ENCODE measurements at places on chromosomes 16 and 17.
A peak's percentile ranks its signal among the peaks of the same experiment; 100 is the strongest.

DNA sequence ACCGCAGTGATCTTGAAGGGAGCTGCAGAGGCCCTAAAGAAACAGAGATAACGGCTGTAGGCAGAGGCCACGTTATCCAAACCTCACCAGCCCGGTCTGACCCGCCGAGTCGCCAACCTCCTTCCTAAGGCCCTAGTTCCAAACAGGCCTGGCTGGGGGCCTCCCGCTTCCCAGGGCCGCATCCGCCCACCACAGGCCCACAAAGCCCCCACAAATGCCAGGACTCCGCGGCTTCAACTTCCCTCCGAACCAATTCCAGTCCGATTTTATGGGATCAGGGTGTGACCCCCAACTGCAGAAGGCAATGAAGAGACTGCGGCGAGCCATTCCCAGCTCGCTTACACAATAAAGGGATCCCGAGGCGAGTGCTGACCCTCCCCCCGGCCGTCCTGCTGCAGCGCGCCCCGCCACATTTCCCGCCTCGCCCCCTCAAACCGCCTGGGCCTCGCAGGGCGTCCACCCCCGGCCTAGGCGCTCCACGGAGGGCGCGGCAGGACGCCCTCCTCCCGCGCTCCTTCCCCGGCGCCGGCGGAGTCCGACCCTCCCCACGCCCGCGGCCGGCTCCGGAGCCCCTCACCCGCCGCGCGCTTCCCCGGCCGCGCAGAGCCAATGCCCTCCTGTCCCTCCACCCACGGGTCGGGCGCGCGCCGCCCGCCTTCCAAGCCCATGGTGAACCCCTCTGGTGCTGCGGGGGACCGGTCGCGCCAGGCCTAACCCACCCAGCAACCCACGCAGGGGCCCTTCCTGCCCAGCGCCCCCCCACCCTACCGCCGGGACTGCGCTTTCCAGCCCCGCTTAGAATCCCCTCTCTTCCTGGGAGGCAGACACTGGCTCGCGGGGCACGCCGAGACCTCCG, 926 bp downstream of the MYH10 start:
- no peak for DNase-seq

- no peak for DNase-seq
Observed at GRCh38 chr17:70369391-70369790, 200.1 kb downstream of the KCNJ2 start.

GRCh38 chr17:80108036-80108971, 6.9 kb downstream of the GAA start:
- no peak for DNase-seq

GRCh38 chr17:8649157-8650118, 18.9 kb upstream of the MYH10 start:
- DNase-seq, result no peak

DNA sequence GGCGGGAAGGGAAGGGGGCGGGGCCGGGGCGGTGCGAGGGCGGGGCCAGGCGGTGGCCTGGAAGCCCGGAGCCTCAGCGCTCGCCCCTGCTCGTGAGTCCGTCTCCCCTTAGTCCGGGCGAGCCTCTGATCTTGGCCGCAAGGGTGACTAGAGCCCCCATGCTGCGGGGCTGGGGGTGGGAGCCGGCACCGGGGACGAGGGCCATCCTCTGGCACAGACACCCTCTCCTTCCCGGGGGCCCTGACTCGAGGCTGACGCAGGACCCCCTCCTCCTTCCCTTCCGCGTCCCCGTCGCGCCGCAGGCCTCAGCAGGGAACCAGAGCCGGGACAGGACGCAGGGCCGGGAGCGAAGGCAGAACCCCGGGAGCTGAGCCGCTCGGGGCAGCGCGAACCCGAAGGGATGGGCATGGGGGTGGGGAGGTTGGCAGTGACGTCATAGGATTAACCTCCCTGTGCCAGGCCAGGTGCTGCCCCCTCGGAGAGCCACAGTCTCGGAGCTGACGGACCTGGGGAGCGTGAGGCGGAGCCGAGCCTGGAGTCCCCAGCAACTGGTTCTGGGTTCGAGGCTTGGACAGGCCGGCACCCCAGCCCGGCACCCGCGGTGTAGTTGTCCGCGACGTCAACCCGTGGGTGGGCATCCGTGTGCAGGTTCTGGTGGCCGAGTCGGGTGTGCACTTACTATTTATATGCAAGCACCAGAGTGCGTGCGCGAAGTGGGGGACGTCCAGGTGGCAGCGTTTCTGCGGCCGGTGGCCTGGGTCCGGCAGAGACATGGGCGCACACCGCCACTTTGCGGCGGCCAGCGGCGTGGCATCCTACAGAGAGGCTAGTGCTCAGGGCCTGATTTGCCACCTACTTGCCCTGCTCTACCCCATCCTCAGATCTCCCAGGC, 503 bp upstream of the PLCD3 start:
- peak; percentile 75 for DNase-seq

DNA sequence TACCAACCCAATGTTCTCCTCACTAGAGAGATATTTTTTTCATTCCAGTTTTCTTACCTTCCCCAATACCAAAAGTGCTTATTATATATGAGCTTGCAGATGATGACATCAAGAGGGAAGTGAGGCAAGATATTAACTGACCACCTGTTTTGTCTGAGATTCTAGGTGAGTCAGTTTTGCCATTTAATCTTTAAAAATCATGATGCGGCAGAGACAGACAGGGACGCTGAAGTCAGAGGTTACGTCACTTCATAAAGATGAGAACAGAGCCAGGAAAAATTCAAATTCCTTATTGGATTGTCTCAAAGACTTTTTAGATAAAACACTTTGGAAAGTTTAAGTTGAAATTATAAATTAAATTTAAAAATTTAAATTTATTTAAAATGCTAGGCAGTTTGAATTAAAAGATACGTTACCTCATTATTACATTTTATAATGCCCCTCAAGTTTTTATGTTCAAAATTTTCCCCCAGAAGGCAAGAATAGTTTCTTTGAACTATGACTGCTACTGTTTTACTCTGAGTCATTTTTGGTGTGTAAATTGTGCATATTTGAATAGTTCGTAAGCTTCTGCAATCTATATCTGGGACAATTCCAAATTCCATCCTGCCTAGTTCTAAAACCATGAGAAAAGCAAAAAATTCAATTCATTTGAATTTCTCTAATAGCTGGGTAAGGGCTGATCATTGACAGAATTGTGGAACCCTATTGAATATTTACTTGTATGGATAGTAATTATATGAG, 839.6 kb upstream of the GOT2 start:
- no peak for DNase-seq

- DNase-seq, result no peak
Observed at GRCh38 chr16:56755038-56755437, 25.1 kb downstream of the NUP93 start.

- DNase-seq, result no peak
Observed at GRCh38 chr17:56395787-56396186, 197.7 kb upstream of the NOG start.

GRCh38 chr16:75703306-75703705, 2.0 kb upstream of the DUXB start:
- DNase-seq, result no peak

All from activated CD4-positive, alpha-beta T cell treated with anti-CD3 and anti-CD28 coated beads, Interleukin-10, Interleukin-2, amounts not matched to agents 100 ng/mL and 50 ng/mL, durations not matched to agents 16 hours and 8 hours (primary cell).